ENCODE measurements at places on chromosomes 12 and 14.

- peak; percentile 98 for DNase-seq
These were observed 22.9 kb upstream of the KTN1 start for GRCh38 chr14:55556929-55557623.

DNA sequence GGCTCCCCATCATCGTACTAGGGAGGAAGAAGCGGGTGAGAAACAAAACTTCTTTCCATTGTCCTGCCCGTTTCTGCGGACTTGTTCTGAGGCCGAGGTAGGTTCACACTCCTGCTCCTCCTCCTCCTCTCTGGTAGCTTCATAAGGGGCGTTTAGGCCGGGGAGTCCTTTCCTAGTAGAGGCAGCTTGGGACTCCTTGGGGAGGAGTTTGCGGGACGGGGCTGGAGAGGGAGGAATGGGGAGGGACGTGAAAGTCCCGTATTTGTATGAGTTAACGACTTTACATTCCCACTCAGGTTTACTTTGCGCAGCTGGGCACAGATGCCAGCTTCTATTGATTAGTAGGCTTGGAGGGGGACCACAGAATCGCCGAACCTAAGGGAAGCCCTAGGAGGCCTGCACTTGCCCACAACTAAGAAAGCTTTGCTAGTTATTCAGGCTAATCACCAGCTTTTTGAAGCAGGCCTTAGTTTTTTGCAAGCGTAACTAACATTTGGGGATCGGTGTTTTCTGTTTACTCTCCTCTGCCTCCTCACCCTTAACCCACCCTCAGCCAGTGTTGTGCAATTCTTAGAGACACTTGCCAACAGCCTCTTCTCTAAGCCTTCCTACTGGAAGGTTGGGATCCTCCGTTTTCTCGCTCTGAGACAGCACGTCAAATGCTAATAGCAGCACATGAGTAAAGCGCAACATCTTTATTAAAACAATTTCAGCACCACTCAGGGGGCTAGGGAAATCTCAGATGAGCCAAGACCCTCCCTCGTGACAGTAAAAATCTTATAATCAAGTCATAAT lies 499 bp downstream of the RNASE4 start:
- DNase-seq = no peak

- DNase-seq = no peak
These were observed 35.4 kb upstream of the AACS start for GRCh38 chr12:125029761-125030358.

GRCh38 chr14:24136684-24137528 lies 912 bp downstream of the PSME1 start:
- DNase-seq = no peak

DNA sequence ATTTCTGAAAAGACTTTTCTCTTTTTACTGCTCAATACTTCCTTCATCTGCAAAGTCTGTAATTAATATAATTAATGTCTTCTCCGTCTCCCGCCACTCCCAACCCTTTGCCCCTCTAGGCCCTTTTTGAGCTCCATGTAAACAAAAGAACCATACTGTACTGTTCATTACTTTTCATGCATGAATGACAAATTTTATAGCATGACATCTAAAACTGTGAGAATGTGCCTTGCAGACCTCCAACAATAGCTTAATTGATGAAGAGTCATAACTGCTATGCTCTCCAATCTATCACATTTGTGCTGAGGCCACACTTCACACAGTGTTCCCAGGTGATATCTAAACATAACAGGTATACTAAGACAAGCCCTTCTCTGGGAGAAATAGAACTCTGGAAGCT lies 1122.7 kb upstream of the ATXN7L3B start:
- no peak for DNase-seq

GRCh38 chr14:104712881-104713734 lies 10.9 kb upstream of the ADSS1 start:
- DNase-seq = no peak

DNA sequence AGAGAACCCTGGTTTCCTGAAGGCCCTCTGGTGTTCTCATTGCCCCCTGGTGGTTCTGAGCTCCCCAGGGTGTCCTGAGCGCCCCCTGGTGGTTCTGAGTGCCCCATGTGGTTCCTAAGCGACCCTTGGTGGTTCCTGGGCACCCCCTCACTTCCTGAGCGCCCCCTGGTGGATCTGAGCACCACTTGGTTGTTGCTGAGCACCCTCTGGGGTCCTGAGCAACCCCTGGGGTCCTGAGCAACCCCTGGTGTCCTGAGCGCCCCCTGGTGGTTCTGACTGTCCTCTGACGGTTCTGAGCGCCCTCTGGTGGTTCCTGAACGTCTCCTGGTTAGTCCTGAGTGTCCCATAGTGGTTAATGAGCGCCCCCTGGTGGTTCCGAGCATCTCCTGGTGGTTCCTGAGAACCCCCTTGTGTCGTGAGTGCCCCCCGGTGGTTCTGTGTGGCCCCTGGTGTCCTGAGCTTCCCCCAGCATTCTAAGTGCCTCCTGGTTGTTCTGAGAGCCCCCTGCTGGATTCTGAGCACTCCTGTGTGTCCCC lies 568.3 kb downstream of the TMEM121 start:
- no peak for DNase-seq

DNA sequence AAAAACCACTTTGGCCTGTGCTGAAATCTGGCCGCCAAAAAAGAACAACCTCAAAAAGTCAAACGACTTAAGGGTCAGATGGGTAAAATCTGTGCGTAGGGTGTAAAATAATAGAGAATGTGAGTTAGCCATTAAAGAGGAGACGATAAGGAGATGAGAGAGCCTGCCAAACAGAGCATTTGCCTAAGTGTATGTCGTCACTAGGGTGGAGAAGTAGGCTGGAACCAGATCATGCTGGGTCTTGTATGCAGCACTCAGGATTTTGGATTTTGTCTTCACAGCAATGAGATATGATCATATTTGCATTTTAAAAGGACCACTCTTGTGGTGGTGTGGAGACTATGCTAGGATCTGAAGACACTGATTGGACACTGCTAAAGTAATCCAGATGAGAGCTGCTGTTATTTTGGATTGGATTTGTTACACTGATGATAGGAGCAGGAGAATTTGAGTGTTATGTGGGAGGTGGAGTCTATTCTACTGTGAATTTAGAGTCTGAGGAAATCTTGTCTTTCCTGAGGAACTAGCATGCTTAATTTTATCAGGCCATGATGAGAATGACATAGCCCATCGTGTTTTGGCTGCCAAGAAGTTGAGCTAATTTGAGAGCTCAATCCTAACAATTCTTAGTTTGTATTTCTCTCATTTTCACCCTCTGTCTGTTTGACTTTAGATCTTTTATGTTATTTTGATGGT lies 24.8 kb upstream of the DBX2 start:
- DNase-seq = no peak

DNA sequence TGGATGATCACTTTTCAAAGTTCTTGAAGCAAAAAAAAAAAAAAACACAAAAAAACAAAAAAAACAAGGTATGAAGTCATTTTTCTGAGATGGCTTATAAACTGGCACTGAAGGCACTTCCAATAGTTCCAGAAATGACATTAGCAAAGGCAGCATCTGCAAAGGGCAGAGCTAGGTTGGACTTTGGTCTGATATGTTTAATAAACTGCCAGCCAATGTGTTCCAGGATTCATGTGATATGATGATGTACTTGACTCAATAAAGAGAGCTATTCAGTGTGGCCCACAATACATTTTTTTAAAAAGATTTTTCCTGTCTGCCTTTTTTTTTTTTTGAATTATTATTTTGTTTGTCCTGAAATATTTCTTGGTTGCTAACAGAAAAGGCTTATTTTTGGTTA lies 79.6 kb downstream of the VRK1 start:
- no peak for DNase-seq

DNA sequence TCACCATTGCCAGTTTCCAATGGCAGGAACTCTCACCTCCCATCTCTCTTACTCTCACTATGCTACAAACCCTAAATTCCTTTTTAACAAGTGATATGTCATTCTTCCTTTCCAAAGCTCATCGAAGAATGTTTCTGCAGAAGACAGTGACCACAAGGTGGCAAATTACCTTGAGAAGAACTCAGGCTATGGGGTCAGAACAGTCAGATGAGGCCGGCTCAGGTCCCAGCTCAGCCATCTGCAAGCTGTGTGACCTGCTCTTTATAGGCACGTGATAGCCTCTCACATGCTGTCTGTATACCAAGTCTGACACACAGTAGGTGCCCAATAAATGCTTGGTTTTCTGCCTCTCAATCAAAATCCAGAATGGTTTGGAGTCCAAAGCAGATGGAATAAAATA lies 80.7 kb downstream of the FOXN3 start:
- DNase-seq = no peak

GRCh38 chr12:121649819-121650353 lies 19.6 kb downstream of the MORN3 start:
- DNase-seq = no peak

DNA sequence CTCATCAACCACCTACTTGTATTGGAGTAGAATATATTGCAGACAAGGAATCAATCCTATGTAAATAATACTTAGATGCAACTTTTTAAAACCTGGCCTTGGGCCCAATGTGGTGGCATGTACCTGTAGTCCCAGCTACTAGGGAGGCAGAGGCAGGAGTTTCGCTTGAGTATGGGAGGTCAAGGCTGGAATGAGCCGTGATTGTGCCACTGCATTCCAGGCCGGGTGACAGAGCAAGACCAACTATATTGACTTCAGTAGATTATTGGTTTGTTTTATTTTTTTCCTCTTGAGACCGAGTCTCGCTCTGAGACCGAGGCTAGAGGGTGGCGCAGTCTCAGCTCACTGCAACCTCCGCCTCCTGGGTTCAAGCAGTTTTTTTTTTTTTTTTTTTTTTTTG lies 3.6 kb downstream of the LARP4 start:
- DNase-seq = no peak

DNA sequence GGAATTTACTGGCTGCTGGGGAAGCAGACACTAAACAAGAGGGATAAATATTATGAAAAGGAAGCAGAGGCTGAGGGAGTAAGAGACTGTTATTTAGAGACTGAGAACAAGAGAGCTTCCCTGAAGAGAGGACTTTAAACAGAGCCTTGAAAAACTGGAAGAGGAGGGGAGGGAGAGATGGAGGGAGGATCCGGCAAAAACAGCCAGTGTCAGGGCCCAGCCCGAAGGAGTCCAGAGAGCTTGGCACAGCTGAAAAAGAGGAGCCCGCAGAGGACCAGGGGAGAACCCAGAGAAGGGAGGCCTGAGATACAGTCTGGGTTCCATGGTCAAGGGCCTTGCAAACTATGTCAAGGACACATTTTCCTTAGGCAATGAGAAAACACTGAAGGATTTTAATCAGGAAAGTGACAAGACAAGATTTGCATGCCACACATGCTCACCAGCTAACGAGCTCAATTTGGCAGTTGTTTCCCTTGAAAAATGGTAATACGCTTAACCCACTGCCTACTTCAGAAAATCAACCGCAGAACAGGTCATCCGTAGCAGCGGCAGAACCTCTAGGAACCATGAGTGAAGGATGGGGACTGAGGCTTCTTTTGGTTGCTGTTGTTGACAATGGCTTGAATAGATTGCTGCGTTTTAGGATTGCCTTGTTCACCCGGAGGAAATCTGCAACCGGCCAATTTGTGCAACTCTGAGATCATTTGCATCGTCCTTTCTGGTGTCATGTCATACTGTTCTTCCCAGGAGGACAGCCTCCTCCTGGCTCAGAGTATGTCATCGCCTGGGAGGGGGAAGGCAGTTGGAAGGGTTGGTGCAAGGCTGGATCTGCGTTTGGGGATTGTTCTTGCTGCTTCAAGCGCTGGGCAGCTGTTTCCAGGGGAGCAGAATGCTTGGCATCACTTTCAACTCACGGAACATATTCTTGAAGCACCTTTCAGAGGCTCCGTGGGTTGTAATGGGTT lies 108.2 kb downstream of the PRMT8 start:
- DNase-seq = no peak

- no peak for DNase-seq
These were observed 1.1 kb downstream of the CLECL1 start for GRCh38 chr12:9731797-9732196.

DNA sequence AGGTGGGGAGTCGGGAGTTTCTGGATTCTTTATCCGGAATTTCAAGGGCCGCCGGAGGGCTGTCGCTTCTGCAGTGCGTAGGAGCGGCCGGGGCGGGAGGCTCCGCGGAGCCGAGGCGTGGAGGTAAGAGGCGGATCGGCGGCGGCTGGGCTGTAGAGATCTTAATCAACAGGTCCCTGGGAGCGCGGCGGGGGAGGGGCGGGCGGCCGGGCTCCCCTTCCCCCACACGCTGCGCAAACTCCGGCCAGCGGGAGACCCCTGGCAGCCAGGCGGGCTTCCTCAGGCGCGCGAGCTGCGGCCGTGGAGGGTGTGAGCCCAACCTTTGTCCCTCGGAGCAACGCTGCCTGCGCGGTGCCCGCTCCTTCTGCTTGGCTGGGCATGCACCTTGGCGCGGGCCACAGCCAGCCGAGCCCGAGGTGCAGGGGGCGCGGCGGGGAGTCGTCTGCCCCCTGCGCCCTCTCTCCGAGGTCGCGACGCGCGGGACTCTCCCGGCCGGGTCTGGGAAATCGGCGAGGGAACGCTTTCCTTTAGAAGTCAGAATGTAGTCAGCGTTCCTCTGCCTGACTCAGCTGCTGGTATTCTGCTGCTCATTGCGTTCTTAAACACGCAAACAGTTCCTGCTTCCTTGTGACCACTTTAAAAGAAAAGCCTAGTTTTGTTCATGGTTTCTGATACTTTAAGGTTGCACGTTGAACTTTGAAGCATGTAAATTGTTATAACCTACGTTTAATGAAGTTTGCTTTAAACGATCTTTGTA lies at the start of gene PALS1:
Gene PALS1, plus strand, starts transcription at position 25 of the 757 bp plus-strand sequence. CDS start 37,736 bp downstream, outside the sequence.
- DNase-seq = peak; percentile 0

DNA sequence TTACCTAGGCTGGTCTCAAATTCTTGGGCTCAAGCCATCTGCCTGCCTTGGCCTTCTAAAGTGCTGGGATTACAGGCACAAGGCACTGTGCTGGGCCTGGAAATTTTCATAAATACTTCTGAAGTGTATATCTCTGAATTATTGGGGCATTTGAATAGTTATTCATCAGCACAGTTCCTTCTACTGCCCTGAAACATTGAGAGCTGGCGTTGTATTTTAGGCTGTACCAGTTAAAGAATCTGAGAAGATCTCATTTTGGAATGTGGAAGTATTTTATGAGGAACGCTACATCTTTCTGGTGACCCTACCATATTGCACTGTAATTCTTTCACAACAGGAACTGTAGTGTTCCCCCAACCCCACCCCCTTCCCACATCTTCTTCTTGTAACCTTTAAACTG lies 349.0 kb upstream of the RGS6 start:
- no peak for DNase-seq

DNA sequence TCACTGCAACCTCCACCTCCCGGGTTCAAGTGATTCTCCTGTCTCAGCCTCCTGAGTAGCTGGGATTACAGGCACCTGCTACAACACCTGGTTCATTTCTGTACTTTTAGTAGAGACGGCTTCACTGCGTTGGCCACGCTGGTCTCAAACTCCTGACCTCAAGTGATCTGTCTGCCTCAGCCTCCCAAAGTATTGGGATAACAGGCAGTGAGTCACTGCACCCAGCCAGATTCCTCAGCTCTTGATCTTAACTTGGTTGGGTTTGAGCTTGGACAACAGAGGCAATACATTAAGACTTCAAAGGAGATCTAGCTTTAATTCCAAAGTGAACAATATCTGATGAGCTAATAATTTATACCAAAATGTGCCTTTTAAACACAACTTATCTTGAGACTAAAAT lies 5.6 kb downstream of the DAZAP2 start:
- DNase-seq = no peak

Measured in NCI-H2029 (cell line).